ENCODE measurements at places on chromosomes 1 and 21.

DNA sequence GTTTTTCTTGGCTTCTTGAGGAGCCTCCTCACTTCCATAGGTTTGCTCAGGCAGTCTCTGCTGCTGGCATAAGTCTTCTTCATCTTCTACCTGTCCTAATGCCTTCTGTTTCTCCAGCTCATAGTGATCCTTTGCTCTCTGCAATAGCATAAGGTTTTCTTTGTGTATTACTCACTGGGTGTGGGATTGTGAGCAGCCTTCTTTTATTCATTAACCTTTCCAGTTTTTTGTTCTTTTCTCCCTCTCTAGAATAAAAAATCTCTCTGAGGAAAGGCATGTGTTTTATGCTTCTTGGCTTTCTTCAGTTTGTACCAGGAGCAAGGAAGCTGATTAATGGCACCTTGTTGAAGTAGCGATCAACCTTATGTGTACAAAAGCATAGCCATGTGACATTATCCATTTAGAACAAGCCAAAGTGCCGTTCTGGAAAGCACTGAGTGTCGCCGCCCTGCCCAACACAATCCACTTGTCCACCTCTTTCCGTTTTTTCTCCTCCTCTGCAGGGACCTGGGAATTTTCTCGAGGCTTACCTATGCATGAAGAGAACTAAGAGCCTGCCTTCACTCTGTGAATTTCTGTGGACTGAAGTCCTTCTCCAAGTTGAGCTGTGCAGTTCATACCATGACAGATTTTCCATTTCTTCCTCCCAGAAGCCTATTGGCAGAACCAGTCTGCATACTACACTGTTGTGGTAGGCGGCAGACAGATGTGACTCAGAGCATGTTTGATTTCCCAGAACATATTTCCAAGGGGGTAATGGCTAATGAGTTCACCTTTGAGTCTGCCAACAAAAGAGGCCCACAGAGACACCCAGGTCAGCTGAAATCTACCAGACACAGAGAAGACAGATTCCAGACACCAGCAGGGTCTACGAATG lies 39.0 kb downstream of the DPT start:
- no peak for DNase-seq

- no peak for DNase-seq
These were observed 25.4 kb downstream of the GNAI3 start for GRCh38 chr1:109573785-109574184.

DNA sequence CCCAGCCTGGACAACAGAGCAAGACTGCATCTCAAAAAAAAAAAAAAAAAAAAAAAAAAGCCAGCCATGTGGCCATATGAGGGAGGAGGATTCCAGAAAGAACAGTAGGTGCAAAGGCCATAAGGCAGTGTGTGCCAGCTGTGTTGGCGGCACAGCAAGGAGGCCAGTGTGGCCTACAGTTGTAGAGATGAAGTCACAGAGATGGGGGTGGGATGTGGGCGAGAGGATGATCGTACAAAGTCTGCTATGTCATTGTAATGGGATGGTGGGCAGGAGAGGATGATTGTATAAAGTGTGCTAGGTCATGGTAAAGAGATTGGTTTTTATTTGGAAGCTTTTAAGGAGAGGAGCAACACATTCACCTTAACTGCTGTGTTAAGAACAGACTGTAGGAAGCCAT lies 9.8 kb upstream of the CR1 start:
- no peak for DNase-seq

DNA sequence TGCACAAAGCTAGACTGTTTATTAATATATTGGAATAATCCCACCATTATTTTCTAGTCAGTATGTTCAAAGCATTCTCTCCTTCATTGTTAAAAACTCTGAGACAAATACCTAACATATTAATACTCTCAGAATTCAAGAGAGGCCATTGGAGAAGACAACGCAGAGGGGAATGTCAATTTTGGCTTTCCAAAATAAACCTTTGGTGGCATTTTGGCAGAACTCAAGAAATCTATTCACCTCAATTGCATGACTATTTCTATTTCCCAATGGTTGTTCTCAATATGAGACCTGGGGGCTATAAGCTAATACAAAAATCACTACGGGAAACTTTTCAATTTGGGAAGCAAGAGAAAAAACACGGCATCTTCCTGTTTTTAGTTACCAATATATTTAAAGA lies 58.5 kb downstream of the RUSC1 start:
- no peak for DNase-seq

DNA sequence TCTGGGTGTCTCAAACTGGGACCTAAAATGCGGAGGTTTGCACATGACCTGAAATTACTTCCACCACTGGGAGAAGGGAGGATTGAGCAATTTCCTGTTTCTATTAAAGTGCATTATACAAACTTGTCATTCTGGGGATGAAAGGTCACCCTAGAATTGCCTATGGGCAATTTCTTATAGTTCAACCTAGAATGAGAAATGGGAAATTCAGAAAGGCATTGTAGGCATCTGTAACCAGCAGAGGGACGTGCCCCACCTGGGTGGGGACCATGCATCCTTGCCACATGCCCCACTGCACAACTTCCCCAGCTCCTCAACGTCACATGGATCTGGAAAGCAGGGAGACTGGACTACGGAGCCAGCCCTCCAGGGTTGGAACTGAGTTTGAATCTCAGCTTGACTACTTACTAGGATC lies 47.0 kb downstream of the MRPL39 start:
- DNase-seq: no peak

- DNase-seq: peak; percentile 42
These were observed at the start of gene TNFRSF9 for GRCh38 chr1:7940745-7941436. Gene TNFRSF9, minus strand, starts transcription at chr1:7940839. Its CDS starts 845 bp downstream, at chr1:7939994.

GRCh38 chr1:53685272-53686051 lies 53.5 kb downstream of the GLIS1 start:
- no peak for DNase-seq

- DNase-seq: no peak
These were observed 3.3 kb upstream of the TRPM2 start for GRCh38 chr21:44349847-44350772.

- DNase-seq: no peak
These were observed 50.6 kb upstream of the COG2 start for GRCh38 chr1:230591678-230592077.

- no peak for DNase-seq
These were observed 44.9 kb downstream of the COL18A1 start for GRCh38 chr21:45449658-45450422.

- no peak for DNase-seq
These were observed 783.4 kb upstream of the BRINP3 start for GRCh38 chr1:191261111-191261510.

- no peak for DNase-seq
These were observed 642.1 kb upstream of the ADGRL2 start for GRCh38 chr1:81158592-81158991.

- DNase-seq: no peak
These were observed 27.9 kb downstream of the MORC3 start for GRCh38 chr21:36347962-36348328.

DNA sequence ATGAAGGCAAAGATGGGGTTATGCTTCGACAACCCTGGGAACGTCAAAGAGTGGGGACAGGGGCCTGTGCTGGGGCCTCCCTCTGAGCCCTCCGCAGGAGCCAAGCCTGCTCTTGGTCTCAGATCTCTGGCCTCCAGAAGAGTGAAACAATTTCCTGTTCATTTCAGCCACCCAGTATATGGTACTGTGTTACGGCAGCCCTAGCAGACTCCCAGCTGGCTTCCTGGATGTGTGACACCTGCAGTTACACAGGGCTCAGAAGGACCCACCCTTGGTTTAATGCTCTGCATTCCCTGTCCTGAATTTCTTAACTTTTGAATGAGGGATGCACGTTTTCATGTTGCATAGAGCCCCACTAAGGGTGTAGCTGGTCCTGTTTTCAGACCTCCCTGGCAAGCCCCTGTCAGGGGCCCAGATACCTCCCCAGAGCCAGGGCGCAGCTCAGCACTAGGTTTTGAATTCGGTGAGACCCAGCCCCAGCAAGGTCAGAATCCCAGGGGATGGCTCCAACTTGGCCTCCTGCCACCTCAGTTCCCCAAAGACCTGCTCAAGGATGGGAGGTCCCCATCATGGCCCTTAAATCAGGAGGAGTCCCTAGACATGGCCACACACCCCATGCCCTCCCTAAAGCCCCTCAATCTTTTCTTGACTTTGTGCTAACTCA lies 79.0 kb upstream of the IFFO2 start:
- no peak for DNase-seq

- no peak for DNase-seq
These were observed 17.9 kb downstream of the OBSCN start for GRCh38 chr1:228225740-228226139.

DNA sequence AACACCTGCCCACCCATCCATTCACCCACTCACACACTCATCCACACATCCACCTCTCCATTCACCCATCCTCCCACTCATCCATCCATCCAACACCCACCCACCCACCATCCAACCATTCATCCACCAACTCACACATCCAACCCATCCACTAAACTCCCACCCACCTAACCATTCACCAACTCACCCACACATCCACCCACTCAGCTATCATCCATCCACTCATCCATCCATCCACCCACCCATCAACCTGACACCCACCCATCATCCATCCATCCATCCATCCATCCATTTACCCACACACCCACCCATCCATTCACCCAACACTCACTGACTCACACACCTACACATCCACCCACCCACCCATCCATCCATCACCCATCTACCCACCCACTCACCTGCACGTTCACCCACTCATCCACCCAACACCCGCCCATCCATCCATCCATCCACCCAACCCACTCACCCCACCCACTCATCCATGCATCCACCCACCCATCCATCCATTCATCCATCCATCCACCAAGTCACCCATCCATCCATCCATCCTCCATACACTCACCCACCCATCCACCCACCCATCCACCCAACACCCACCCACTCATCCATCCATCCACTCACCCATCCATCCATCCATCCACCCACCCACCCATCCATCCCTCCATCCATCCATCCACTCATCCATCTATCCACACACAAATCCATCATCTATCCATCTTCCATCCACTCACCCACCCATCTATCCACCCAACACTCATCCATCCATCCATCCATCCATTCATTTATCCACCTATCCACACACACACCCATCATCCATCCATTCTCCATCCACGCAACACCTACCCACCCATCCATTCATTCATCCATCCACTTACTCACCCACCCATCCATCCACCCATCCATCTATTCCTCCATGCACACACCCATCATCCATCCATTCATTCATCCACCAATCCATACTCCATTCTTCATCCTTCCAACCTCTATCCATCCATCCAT lies 17.4 kb upstream of the PRDM16 start:
- no peak for DNase-seq

All from stimulated activated CD8-positive, alpha-beta memory T cell treated with anti-CD3 and anti-CD28 coated beads, Interleukin-7, amount 100 ng/mL, for 1 hour (primary cell).